ENCODE measurements at places on chromosomes 6 and 20. TPM values are rescaled to one million over a fixed set of nuclear protein-coding genes. Genes with fewer than 3 reads are reported as not detected.

ENPP4 gene
- total RNA-seq, result 3.3 TPM

DEFB132 gene
- total RNA-seq, result not detected

DNA sequence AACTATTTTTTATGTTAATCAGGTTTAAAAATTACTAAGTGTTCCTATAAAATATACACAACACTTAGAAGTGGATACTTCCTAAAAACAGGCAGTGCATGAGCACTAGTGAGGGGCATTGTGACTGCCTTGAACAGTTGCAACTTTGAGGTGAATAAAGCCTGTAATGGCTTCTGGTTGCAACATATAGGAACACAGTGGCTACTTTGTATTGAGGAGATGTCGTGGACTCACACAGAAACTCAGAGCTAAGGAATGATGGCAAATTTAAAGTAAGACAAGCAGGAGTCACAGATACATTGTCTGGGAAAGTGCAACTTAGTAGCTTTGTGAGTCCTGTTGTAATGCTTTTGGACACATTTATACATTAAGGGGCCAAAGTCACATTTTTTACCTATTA, 861 bp upstream of the HLA-A start:
- DNase-seq, result no peak

- DNase-seq, result no peak
Measured at GRCh38 chr6:24187965-24188577, 62.1 kb downstream of the NRSN1 start.

DNA sequence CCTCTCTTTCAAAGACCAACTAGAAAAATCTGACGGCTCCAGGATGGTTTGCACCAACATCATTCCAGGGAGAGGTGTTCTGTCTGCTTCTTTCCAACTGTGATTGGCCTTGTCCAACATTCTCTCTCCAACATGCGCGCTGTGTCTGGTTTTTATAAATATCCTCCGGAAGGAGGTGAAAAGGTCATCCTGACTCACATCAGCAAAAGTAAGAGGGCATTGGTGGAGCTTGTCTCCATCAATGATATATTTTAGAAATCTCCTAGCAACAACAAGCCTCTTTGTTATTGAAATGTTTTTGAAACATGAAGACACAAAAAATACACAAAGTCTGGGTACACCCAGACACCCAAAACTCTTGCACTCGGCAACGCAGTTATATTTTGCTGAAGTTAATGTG, 475.3 kb upstream of the JARID2 start:
- DNase-seq, result no peak

All from neural crest cell (in vitro differentiated cells).